ENCODE measurements at places on chromosomes 4 and X. TPM values are rescaled to one million over a fixed set of nuclear protein-coding genes. Genes with fewer than 3 reads are reported as not detected.

Gene NAAA
- 15.2 TPM for total RNA-seq

Gene ERVMER34-1
- 3.4 TPM for total RNA-seq

Gene GNRHR
- not detected for total RNA-seq

Gene POLN
- 2.3 TPM for total RNA-seq

DNA sequence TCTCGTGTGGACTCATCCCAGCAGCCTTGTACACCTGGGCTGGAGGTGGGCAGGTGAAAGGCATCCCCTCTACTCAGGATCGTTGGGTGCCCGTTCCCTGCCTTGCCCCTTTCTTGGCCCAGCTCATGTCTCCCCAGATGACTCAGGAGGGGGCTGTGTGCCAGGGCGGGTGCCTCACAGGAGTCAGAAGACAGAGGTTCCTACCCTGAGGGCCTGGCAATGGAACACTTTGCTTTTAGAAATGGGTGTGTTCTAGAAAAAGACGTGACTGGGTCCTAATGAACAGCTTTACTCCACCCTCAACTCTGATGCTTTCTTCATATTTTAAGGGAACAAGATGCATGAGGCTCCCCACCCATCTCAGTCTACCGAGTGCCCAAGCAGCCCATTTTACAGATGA, 22.5 kb upstream of the TRIM2 start:
- DNase-seq: no peak

- no peak for DNase-seq
Measured at GRCh38 chr4:128295255-128295654, 7.6 kb upstream of the PGRMC2 start.

Gene UGT8
- total RNA-seq: 0.32 TPM

GRCh38 chrX:49850028-49850427, 20.9 kb downstream of the PAGE4 start:
- no peak for DNase-seq

- no peak for DNase-seq
Measured at GRCh38 chrX:78658414-78658813, 714 bp downstream of the RTL3 start.

DNA sequence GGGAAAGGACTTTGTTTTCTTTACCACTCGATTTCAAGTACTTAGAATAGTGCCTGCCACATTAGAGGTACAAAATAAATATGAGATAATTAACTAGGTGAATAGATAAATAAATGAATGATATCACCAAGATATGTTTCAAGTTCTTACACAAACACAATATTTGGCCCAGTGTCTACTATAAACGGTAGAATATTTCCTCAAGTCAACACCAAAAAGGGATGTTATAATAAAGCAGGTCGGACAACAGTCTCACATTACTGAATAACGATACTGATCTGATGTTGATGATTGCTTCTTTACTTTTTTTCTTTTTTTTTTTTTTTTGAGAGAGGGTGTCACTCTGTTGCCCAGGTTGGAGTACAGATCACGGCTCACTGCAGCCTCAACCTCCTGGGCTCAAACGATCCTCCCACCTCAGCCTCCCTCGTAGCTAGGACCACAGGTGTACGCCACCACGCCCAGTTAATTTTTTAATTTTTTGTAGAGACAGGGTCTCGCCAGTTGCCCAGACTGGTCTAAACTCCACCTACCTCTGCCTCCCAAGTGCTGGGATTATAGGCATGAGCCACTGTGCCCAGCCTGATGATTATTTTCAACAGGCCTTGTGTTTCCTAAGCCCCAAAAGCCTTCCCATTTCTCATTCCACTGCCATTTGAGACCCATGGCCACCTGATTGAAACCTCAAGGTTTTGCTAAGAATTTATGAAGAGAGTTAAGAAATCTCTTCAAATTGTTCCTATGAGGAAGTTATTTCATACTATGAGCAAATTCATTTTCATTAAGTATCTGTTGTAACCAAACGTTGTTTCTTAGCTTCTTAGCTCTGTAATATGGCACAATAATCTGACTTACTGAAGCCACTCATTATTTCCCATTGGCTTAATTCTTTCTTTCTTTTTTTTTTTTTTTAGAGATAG, 2.3 kb downstream of the MANBA start:
- DNase-seq: no peak

Gene CLRN2
- not detected for total RNA-seq

Gene KDR
- 28.7 TPM for total RNA-seq

- no peak for DNase-seq
Measured at GRCh38 chr4:148975464-148975863, 533.2 kb upstream of the NR3C2 start.

- no peak for DNase-seq
Measured at GRCh38 chr4:143355540-143356217, 19.0 kb downstream of the GAB1 start.

- no peak for DNase-seq
Measured at GRCh38 chrX:39304746-39305145, 503.5 kb downstream of the MID1IP1 start.

Measured in cardiac septum (tissue), 1 donor.